NCI-H2029 (cell line): ENCODE measurements at places on chromosomes 7 and 10.

GRCh38 chr7:115293628-115294240 is 371.8 kb downstream of the MDFIC start:
- no peak for DNase-seq

- peak; percentile 86 for DNase-seq
Observed at GRCh38 chr10:649798-650440, 39.5 kb downstream of the DIP2C start.

DNA sequence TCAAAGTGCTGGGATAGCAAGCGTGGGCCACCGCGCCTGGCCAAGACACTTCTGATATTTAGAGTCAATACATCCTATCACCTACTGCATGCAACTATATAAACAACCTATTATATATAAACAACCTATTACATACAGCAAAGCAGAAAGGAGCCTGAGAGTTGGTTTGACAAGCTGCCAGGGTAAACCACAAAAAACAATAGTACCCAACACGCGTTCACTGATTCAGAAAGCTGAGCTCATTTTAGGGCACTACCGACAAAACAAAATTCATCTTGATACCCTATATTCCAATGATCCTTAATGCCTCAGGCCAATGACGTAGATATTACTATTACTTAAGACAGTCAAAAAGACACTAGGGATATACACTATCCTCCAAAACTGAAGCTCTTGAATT is 16.2 kb downstream of the MALSU1 start:
- DNase-seq = peak; percentile 24

- DNase-seq = no peak
Observed at GRCh38 chr10:79066411-79067240, 2.1 kb upstream of the ZMIZ1 start.

GRCh38 chr10:85454386-85454785 is 912.2 kb downstream of the GRID1 start:
- no peak for DNase-seq

DNA sequence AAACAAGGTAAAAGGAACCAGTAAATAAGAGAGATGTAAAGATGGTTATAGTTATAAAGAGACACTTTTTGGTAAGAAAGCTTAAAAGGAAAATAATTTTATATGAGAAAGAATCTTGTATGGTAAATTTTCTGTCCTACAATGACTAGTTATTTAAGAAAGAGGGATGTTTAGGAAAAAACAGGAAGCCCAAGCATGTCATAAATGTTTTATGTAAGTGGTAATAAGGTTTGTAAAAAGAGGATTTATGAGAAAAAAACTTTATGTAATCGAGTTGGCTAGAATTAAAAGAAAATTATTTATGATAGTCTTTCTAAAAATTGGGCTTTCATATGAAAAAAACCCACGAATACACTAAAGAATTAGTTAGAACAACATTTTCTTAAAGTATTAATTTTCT is 34.2 kb upstream of the CREB3L2 start:
- DNase-seq = no peak

DNA sequence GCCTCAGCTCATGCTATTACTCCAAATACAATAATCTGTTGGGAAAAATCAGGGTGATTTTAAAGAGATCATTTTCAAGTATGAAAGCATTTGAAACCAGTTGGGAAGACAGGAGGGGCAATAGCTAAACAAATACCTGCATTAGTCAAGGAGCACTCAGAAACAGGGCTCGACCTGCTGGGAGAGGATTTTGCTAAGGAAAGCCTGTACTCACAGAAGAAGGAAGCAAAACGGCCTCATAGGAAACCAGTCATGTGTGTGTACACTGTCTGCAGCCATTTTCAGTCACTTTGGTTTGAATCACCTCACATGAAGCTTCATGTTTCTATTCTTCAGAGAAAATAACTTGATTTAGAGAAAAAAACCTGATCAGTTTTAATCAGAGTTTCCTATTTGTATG is 38.6 kb downstream of the FZD1 start:
- DNase-seq = peak; percentile 11

DNA sequence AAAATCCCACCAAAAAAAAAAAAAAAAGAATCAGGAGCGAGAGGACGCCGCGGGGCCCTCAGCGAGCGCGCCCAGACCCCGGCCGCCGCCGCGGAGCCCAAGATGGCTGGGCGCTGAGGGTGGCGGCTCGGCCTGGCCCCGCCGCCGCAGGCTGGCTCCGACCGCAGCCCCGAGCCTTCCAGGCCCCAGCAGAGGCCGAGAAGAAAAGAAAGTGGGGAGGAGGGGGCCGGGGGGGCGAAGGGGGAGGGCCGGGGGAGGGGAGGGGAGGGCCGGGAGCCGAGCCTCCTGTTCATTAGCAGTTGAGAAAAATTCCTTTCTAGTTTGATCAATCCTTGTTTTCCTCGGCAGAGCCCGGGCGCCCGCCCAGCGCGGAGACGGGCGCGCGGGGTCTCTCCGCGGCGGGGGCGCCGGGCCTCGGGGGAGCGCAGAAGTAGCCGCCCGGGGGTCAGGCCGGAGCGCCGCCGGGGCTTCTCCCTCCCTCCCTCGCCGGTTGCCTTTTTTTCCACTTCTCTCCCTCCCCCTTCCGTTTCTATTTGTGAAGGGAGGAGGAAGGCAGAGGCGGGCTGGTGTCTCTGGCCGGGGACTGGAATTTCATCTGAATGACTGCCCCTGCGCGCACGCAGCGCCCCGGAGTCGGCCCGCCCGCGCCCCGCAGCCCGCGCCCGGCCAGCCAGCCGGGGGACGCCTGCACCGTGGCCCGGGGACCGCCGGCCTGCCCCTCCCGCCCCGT is 778 bp upstream of the TRIM8 start:
- peak; percentile 12 for DNase-seq
